ENCODE measurements at places on chromosomes 12 and 14.

- no peak for DNase-seq
These were observed 1176.1 kb downstream of the LRFN5 start for GRCh38 chr14:42782754-42783153.

GRCh38 chr12:112446008-112446725, 27.4 kb downstream of the PTPN11 start:
- DNase-seq: no peak

DNA sequence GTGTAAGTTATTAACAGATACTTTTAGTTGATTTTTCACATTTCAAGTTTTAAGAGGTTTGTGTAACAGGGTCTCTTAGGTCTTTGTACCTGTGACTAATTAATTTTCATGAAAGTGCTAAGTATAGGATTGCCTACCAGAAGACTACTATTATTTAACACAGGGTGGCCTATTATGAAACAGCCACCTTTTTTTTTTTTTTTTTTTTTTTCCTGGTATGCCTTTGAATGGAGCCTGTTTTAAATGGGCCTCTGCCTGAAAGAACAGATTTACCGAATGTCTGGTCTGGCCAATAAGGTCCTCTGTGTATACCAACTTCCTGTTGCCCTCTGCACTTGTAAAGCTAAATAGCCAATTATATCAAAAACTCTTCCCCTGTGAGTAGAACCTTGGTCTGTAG, 62.5 kb downstream of the SLC38A6 start:
- no peak for DNase-seq

DNA sequence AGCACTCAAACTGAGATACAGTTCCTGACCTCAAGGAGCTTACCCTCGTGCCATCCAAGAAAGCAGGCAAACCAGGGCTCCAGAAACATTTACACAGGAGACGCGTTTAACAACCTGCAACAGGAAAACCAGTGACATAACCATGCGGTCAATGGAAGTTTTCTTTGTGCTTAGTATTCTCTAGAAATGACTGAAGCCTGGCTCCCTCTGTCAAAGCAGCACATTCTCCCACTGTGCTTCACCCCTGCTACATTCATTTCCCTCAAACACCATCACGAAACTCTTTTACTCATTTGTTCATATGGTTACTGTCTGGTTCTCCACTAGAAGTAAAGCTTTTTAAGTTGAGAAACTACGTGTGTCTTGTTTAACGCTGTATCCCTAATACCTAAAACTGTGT, 161.3 kb upstream of the CCND2 start:
- DNase-seq: no peak

Data from CD4-positive, alpha-beta T cell treated with Interleukin-6 for 4 hours (primary cell).